PC-3 (cell line): ENCODE measurements at places on chromosomes 16 and 17. TPM values are rescaled to one million over a fixed set of nuclear protein-coding genes. Genes with fewer than 3 reads are reported as not detected.
A peak's percentile ranks its signal among the peaks of the same experiment; 100 is the strongest.

DNA sequence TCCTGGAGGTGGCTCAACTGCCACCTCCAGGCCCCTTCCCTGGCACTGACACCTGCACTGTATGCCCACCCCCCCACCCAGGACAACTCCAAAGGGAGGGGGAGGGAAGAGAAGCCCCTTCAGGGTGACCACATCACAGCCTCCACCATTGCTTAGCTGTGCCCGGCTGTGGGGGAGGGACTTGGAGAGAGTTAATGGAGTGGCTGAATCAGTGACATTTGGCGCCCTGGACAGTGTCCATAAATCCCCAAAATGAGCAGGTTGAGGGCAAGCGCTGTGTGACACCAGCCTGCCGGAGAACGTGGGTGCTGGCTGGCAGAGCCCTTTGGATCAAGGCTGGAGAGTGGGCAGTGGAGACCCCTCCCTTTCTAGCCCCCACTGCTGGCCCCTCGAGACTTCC, 883 bp downstream of the USH1G start:
- no peak for DNase-seq

DNA sequence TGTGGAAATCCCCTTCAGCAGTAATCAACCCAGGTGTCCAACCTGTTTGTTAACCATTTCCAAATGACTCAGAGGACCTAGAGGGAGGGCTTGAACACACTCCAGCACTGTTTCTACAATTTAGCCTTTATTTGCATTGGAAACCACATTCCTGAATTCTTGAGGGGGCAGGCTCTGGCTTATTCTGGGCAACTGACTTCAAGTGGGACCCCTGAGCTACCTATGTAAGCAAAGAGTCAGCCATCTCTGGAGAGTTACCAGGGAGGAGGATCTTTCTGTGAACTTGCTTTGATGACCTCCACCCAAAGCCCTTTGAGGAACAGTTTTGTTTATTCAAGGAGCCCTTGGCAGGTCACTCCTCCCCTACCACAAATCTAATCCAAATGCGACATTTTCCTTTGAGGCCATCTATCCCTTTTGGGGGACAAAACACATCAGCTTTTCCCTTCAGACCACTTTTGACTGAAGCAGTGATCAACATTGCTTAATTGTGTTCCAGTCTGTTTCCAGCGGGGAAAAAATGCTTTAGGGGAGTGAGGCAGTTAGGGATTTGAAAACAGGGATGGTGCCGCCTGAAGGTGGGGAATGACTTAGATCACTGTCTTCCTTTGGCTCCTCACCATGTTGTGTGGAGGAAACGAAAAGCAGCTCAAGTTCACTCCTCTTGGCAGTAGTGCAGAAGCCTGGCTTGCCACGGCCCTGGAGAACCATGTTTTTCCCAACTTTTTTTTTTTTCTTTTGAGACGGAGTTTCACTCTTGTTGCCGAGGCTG, 46.2 kb downstream of the TUBD1 start:
- peak; percentile 99 for DNase-seq

GRCh38 chr17:81509972-81510784, 2.4 kb downstream of the ACTG1 start:
- DNase-seq = no peak

The KRTAP9-8 gene
- total RNA-seq = not detected in 2 replicates

The HSPB9 gene
- not detected in 2 replicates for total RNA-seq

DNA sequence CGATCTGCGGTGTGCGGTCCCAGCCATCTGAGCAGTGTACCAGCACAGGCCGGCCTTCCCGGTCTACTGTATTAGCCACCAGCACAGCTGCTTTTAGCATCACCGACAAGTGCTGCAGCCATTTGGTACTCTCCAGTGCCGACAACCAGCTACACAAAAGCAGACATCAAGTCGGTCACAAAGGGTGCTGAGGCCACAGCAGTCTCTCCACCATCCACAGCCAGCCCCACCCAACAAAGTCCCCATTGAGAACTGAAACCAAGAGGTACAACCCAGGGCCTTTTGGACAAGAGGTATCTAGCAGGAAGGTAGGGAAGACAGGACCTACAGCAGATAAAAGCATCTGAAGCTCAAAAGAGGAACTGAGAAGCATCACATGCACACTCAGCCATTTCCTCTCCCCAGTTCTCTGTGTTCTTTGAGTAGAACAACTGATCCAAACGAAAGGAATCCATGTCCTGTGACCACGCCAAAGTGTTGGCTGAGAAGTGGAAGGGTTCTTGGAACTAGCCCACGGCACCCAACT, 9.5 kb downstream of the MTMR4 start:
- DNase-seq = no peak

The TMIGD1 gene
- not detected in 2 replicates for total RNA-seq

DNA sequence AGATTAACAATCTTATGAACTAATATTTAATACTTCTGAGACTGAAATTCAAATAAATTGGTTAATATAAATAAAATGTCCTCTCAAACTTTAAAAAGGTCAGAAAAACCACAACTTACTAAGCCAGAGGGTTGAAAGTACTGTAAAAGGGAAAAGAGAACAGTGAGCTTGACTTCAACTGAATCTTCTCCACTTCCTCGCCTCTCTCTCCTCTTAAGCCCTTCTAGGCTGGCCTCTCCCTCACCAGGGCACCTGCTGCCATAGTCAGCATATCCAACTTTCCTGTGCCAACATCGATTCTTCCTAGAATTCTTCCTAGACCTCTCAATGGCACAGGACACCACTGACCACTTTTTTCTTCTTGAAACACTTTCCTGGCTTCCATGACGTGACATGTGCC, 19.4 kb downstream of the GNA13 start:
- no peak for DNase-seq
